MCF 10A (cell line): ENCODE measurements at places on chromosomes 6 and 20. TPM values are rescaled to one million over a fixed set of nuclear protein-coding genes. Genes with fewer than 3 reads are reported as not detected.

Gene UBE2J1
- 39.0 and 40.0 TPM in 2 replicates for total RNA-seq

Gene SPATS1
- not detected in 2 replicates for total RNA-seq

- peak; percentile 45 for DNase-seq
Observed at GRCh38 chr6:160428069-160428430, 79.9 kb downstream of the SLC22A3 start.

DNA sequence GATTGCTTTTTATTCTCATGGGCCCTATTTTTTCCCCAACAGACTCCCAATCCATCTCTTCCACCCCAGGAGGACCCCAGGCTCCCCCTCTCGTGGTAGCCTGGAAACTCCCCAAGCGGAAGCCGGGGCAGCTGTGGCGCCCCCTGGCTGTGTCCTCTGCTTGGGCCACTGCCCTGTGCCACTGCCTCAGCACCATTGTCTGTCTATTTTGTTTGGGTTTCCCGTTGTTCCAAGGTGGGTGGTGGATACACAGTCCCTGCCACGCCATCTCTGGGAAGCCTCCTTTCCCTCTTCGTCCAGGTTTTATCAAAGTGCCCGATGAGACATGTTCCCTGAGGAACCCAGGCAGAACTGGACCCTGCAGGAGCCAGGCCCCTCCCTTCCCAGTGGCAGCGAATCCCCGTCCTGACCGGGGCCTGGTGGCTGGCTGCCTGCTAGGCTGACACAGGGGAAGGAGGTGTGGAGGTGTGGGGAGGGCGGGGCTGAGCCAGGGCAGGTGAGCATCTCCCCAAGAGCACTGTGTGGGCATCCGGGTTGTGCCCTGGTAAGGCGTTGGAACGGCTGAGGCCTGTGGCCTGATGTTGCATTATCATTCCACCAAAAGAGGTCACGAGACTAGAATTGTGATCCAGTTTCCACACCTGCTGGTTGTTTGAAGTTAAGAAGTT lies 228.2 kb downstream of the CDH4 start:
- DNase-seq: no peak

DNA sequence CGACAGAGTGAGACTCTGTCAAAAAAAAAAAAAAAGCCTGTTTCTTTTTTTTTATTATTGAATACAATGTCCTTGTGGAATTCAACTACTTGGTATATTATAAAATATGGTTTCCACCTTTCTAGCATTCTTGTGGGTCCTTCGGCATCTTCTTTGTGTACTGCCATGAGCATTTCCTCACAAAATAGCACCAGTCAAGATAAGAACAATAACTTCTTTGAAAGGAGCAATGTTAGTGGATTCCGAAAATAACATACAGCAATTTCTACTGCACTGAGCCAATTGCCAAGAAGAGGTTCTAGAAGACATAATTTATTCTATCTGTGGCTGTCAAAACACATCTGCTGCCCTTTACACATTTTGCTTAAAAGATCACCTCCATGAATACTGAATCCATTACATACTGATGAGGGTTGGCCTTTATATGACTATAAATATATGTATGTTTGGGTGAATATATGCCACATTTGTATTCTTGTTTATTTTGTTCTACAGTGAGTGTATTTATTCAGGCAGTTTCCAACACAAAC lies 19.1 kb upstream of the SPTLC3 start:
- no peak for DNase-seq

DNA sequence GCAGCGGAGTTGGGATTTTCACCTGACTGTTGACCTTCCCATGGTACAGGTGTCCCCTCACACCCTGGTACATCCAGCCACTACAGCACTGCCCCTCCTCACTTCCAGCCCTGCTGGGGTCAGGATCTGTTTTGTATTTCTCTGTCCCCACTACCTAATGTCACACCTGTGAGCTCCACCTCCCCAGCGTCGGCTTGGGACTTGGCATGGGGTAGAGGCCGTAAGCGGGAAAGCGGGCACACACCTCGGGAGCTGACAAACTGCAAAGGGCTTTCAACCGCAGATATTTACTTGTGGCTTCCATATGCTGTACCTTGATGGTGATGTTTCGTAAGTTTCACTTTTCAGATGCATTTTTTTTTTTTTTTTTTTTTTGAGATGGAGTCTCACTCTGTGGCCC lies 5.4 kb upstream of the CCN5 start:
- no peak for DNase-seq

DNA sequence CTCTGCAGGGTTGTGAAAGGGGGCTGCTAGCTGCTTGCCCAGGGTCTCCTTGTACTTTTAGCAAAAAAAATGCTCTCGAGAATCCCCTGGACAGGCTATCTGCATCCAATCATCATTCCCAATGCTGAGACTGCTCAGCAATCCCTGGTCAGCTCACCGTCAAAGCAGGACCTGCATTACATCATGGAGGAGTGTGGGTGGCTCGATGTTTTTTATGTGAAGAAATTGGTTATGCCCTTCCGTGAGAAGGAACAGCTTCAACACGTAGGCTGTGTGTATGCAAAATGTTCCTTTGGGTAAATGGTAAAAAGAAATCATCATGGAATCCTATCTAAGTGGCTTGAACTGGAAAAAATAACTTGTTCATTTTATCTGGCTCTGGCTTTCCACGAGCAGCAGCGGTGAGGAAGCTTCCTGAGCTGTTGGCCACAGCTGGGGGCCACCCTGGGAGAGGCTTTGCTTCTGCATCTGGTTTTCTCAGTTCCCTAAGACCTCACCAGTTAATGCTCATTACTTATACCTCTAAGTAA lies 111.4 kb downstream of the FYN start:
- no peak for DNase-seq

GRCh38 chr6:41039060-41039998 lies at the start of gene UNC5CL:
Gene UNC5CL (minus strand): TSS chr6:41039221. CDS start chr6:41035074, 4,147 bp downstream.
- DNase-seq: peak; percentile 76

DNA sequence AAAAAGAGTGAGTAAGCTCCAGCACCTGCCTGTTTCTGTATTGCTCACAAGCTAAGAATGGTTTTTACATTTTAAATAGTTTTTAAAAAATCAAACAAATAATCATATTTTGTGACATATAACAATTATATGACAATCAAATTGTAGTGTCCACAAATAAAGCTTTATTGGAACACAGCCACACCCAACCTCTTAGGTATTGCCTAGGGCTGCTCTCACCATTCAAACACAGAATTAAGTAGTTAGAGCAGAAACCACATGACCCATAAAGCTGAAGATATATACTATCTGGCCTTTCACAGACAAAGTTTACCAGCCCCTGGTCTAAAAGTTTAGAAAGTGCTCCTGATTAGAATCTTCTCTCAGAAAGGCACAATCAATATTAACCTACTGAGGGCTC lies 11.2 kb downstream of the TNFRSF21 start:
- no peak for DNase-seq

- DNase-seq: no peak
Observed at GRCh38 chr20:57808264-57809070, 98.7 kb upstream of the PMEPA1 start.

DNA sequence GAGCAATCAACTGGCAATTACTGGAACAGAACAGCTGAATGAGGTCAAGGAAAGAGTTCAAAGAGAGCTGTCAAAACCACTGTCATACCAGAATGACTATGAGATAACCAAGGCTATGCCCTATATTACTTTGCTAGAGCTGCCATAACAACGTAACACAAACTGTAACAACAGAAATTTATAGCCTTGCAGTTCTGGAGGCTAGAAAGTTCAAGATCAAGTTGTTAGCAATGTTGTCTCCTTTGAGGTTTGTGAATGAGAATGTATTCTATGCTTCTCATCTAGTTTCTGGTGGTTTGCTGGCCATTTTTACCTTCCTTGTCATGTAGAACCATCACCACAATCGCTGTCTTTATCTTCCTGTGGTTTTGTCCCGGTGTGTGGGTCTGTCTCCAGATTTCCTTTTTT lies 1323.0 kb upstream of the GJE1 start:
- DNase-seq: no peak

GRCh38 chr20:40711079-40711478 lies 22.0 kb upstream of the MAFB start:
- DNase-seq: no peak

GRCh38 chr20:54698373-54698772 lies 223.0 kb downstream of the DOK5 start:
- DNase-seq: no peak

- peak; percentile 93 for DNase-seq
Observed at GRCh38 chr20:38125157-38126056, 39.7 kb downstream of the TGM2 start.

Gene HSPA12B
- not detected in 2 replicates for total RNA-seq

DNA sequence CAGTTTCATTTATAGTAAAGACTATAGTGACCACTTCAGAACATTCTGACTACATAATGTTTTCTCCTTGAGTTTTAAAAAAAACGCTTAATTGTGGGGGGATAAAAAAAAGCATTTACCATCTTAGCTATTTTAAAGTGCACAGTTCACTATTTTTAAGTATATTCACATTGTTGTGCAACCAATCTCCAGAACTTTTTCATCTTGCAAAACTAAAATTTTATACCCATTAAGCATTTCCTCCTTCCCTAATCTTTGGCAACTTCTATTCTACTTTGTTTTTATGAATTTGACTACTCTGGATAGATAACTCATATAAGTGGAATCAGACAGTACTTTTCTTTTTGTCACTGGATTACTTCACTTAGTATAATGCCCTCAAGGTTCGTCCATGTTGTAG lies 62.3 kb downstream of the FKBP5 start:
- no peak for DNase-seq

Gene CCN5
- total RNA-seq: 0.93 and 1.4 TPM in 2 replicates

Gene GRM1
- not detected in 2 replicates for total RNA-seq

DNA sequence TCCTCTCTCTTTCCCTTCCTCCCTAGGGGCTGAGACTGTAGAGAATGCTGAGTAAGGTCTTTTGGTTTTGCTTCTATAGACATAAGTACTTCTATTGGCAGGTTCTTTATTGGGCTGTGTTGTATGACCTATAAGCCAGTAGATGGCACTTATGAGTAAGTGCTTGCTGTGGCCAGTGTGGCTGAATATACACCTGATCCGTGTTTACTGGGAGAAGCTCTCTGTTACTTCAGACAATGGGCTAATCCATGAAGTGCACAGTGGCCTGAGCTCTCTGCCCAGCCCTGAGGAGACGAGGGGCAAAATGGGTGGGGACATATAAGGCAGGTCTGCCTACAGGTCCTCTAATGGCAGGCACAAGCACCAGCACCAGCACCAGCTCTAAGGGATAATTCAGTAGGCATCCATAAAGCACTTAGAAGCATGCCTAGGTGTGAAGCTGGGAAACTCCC lies 610.3 kb downstream of the RNF144B start:
- peak; percentile 64 for DNase-seq
